ENCODE measurements at places on chromosomes 5 and 9. TPM values are rescaled to one million over a fixed set of nuclear protein-coding genes. Genes with fewer than 3 reads are reported as not detected.

Gene NEURL1B
- total RNA-seq = 12.1 TPM

Gene MEGF10
- total RNA-seq = 25.4 TPM

Gene PRDM9
- total RNA-seq = not detected

Gene PLCXD3
- total RNA-seq = 1.2 TPM

Gene PDE6A
- not detected for total RNA-seq

Gene RNF183
- not detected for total RNA-seq

DNA sequence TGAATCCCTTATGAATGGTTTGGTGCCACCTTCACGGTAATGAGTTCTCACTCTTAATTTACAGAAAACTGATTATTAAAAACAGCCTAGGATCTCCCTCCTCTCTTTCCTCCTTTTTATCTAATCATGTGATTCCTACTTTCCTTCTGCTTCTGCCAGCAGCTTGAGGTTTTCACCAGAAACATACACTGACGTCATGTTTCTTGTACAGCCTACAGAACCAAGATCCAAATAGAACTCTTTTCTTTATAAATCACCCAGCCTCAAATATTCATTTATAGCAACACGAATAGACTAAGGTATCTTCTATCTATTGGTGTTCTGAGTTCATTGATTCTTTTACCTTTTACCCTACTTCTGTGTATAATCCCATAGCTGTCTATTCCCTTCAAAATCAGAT, 388.9 kb upstream of the CDH10 start:
- H3K27ac ChIP-seq = no peak overlapping the region
- H3K4me3 ChIP-seq = no peak overlapping the region
- H3K27me3 ChIP-seq = no peaks in the 10 kb centered on the region
- H3K4me1 ChIP-seq = no peaks in the 10 kb centered on the region
- H3K36me3 ChIP-seq = no peaks in the 10 kb centered on the region

DNA sequence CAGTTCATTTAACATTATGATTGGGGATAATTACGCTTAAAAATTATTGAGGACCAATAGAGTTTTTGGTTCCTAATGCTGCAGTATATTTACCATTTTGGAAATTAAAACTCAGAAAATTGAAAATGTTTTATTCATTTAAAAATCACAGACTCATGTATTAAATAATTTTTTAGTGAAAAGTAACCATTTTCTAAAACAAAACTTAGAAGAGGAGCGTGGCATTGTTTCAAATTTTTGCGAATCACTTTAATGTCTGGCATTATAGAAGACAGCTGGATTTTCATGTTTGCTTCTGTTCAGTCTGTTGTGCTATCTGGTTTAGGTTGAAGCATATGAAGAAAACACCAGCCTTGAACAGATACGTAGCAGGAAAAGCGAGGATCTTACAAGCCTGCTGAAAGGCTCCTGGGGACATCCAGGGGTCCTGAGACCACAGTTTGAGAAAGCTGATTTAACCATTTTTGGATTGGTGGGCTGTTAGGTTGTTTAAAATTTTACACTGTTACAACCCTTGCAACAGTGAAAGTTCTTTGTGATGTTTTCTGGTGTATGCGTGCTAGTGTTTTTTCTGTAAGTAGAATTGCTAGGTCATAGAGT, 1.6 kb downstream of the ZFYVE16 start:
- no peaks in the 10 kb centered on the region for H3K27me3 ChIP-seq
- H3K4me1 ChIP-seq = peaks cover 18% of the 10 kb centered on the region
- peak overlapping the region; percentile 96 for H3K4me3 ChIP-seq
- no peak for DNase-seq
- H3K36me3 ChIP-seq = no peaks in the 10 kb centered on the region

GRCh38 chr9:3012245-3012644, 168.3 kb upstream of the PUM3 start:
- no peaks in the 10 kb centered on the region for H3K36me3 ChIP-seq
- H3K27me3 ChIP-seq = no peaks in the 10 kb centered on the region
- H3K4me3 ChIP-seq = no peak overlapping the region

DNA sequence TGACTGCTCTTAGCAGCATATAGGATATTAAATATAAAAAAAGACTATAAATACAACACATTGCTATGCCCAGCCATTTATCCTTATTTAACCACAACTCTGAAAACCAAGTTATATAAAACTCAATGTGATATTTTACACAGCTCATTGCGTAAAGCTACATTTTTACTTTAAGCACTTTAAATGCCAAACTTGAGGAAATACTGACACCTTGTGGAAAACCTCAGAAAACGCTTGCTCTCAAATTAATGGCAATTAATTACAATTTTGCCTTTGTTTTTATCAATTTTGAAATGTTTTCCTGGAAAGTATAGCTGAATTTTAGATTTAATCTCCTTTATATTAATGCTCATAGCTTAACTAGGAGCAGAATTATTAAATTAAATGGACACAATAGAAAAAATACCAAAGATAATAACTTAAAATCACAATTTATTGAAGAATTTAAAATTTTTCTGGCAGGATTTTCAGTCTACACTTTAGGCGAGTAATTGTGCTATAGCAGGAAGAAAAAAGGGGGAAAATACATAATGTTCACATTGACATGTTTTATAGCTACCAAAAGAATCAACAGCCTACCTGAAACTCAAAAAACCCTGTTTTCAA, 25.2 kb upstream of the PLAC8L1 start:
- peaks cover 11% of the 10 kb centered on the region for H3K36me3 ChIP-seq
- H3K27ac ChIP-seq = no peak overlapping the region
- H3K4me3 ChIP-seq = no peak overlapping the region

DNA sequence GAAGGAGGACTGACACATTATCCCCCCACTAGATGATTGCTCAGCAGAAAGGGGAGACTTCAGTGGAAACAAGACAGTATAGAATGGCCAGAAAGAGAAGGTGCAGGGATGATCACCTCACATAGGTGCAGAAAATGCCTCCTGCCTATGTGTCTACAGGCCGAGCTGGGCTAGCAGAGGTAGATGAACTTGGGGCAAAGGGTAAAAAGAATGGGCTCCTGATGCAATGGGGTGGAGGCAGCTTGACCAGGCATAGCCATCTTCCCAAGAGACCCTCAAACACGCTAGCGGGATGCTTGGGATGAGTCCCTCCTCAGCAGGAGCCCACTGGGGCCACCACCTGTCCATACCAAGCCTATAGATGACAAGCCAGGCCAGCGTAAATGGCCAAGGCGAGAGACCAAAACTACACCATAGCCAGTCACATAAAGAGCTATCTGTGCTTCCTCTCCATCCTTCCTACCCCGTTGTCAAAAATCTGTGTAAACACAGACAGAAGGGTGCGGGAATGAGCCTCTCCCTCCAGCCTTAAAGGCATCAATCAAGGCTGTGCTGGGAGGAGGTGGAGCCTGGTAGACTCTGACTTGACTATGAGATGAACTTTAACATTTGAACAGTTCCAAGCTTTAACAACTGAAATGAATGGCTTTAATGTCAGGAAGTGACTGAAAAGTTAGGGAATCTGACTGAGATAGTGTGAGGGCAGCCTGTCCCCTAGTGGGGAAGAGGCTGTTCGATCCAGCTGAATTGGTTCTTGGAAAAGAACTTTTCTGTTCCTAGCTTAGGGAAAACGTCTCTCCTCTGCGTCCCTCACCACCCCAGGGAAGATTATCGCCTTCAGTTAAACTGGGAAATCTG, 10.4 kb downstream of the C9orf152 start:
- H3K27ac ChIP-seq = no peak overlapping the region
- H3K4me3 ChIP-seq = no peak overlapping the region
- no peaks in the 10 kb centered on the region for H3K36me3 ChIP-seq

- no peaks in the 10 kb centered on the region for H3K36me3 ChIP-seq
- no peak overlapping the region for H3K27ac ChIP-seq
- no peak overlapping the region for H3K4me3 ChIP-seq
- no peaks in the 10 kb centered on the region for H3K27me3 ChIP-seq
- H3K4me1 ChIP-seq = no peaks in the 10 kb centered on the region
These were observed 20.6 kb downstream of the UNC5A start for GRCh38 chr5:176830995-176831423.

DNA sequence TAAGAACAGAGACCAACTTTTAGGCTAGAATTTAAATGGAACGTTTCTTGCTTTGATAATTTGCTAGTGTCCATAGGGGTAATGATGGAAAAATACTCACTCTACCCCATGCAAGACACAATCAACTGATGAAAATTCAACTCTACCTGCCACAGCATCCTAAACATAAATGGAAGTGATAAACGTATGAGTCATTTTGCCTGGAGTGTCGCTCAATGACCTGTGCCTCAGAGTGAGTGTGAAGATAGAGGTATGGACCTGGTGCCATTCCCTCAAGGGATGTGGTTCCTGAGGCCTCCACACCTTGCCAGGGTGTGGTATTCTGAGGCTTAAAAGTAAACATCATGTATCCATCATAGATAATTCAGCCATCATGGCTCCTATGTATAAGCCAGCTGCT, 14.0 kb downstream of the ARL14EPL start:
- H3K4me3 ChIP-seq = no peak overlapping the region
- DNase-seq = no peak
- H3K4me1 ChIP-seq = no peaks in the 10 kb centered on the region
- H3K27ac ChIP-seq = no peak overlapping the region
- H3K27me3 ChIP-seq = no peaks in the 10 kb centered on the region
- no peaks in the 10 kb centered on the region for H3K36me3 ChIP-seq

DNA sequence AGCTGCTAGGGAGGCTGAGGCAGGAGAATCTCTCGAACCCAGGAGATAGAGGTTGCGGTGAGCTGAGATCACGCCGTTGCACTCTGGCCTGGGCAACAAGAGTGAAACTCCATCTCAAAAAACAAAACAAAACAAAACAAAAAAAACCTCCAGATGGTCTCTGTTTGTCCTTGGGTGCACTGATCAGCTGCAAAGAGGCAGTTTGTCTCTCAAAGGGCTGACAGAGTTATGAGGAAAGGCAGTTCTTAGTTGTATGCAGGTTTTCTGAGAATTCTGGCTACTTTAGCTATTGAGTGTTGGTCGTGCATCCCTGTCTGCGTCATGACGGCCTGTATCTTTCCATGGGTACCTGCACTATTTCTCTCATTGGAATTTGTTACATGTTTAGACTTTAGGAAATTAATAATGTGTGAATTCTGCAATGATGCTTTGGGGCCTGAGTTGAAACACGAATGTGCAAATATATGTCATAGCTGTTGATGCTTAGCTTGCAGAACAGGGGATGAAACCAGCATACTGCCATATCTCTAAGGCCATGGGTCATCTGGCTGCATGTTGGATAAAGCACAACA, 18.2 kb downstream of the OR2S2 start:
- DNase-seq = no peak
- no peak overlapping the region for H3K4me3 ChIP-seq
- H3K27ac ChIP-seq = no peak overlapping the region
- H3K4me1 ChIP-seq = no peaks in the 10 kb centered on the region
- H3K27me3 ChIP-seq = no peaks in the 10 kb centered on the region
- H3K36me3 ChIP-seq = no peaks in the 10 kb centered on the region

GRCh38 chr9:93087971-93088655, 7.9 kb upstream of the CARD19 start:
- no peak overlapping the region for H3K27ac ChIP-seq
- H3K27me3 ChIP-seq = no peaks in the 10 kb centered on the region
- DNase-seq = no peak
- H3K36me3 ChIP-seq = no peaks in the 10 kb centered on the region
- H3K4me3 ChIP-seq = no peak overlapping the region

DNA sequence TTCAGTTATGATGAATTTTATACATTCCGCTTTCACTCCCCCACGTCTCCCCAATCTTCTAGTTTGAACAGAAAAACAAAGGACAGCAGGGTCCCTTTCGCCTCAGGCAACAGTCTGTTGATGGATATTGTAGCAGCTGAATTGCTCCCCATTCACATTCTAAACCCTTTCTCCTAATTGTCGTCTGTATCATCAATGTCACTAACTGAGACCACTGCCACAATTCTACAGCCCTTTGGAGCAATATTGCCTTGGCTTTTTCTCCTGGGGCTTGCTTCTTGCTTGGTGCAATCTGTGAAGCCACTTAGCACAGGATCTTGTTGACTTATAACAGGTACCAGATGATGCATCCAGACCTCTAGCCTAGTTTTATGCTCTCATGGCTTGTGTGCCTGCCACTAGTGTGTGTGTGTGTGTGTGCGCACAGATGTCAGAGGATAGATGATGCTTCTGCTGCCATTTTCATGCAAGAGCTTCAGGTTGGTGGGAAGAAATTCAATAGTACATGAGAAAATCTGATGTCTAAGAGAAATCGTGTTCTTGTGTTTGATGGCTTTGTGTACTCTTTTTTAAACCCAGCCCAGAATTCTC, 195.2 kb upstream of the ISL1 start:
- no peaks in the 10 kb centered on the region for H3K27me3 ChIP-seq
- H3K4me3 ChIP-seq = no peak overlapping the region
- no peaks in the 10 kb centered on the region for H3K4me1 ChIP-seq

DNA sequence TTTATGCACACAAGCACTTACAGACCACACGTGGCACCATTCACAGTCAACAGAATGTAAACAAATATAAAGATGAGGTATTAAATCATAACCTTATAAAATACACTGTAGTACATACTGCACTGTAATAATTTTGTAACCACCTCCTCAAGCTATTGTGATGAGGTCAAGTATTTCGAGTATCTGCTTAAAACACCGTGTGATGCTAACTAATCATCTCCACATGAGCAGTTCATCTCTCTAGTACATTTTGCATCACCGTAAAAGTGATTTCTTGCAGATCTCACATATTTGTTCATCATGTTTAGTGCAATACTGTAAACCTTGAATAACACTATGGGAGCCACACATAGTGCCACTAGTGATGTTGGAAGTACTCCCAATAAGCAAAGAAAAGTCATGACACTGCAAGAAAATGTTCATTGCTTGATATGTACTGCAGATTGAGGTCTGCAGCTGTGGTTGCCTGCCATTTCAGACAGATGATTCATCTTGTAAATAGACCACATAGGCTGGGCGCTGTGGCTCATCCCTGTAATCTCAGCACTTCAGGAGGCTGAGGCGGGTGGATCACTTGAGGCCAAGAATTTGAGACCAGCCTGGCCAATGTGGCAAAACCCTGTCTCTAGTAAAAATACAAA, 44.3 kb downstream of the FOXB2 start:
- H3K36me3 ChIP-seq = no peaks in the 10 kb centered on the region
- no peak overlapping the region for H3K27ac ChIP-seq
- no peaks in the 10 kb centered on the region for H3K27me3 ChIP-seq
- H3K4me1 ChIP-seq = no peaks in the 10 kb centered on the region
- H3K4me3 ChIP-seq = no peak overlapping the region

- no peak for DNase-seq
- no peak overlapping the region for H3K27ac ChIP-seq
- no peaks in the 10 kb centered on the region for H3K4me1 ChIP-seq
These were observed 15.4 kb upstream of the SUSD3 start for GRCh38 chr9:93043122-93043521.

Measured in gastrocnemius medialis (tissue), 4 donors.